ENCODE measurements at places on chromosomes 2 and 18. TPM values are rescaled to one million over a fixed set of nuclear protein-coding genes. Genes with fewer than 3 reads are reported as not detected.

Gene RNU2-63P
- 19.7 TPM for total RNA-seq

Gene TMEM169
- 1.3 TPM for total RNA-seq

Gene MAL
- 101 TPM for total RNA-seq

Gene E2F6
- total RNA-seq = 16.8 TPM

Gene CD302
- 1.1 TPM for total RNA-seq

Gene FAM210A
- 33.8 TPM for total RNA-seq

Gene CAB39
- total RNA-seq = 176 TPM

Gene SOX11
- not detected for total RNA-seq

Gene RETREG2
- 52.5 TPM for total RNA-seq

Gene CCL20
- 2.0 TPM for total RNA-seq

Gene ELOA2
- not detected for total RNA-seq

Gene SLC30A3
- total RNA-seq = 1.7 TPM

Gene NYAP2
- not detected for total RNA-seq

Gene GAL3ST2
- total RNA-seq = 1.3 TPM

Gene DSG4
- total RNA-seq = not detected

Gene LYG2
- total RNA-seq = not detected

Gene ALLC
- total RNA-seq = not detected

Gene FAM161A
- 5.5 TPM for total RNA-seq

Gene SPR
- total RNA-seq = 9.5 TPM

Gene OSBPL1A
- total RNA-seq = 0.98 TPM

Gene COBLL1
- 0.11 TPM for total RNA-seq

Gene SNTG2
- total RNA-seq = not detected

Gene SLC9A4
- total RNA-seq = 0.09 TPM

Gene CYP1B1
- total RNA-seq = 8.6 TPM

Gene NLRC4
- total RNA-seq = 0.16 TPM

Gene POTEE
- 0.62 TPM for total RNA-seq

Gene SERPINB2
- not detected for total RNA-seq

Gene LBX2
- total RNA-seq = 1.6 TPM

Gene SRBD1
- 20.9 TPM for total RNA-seq

Gene FAM228B
- total RNA-seq = 6.3 TPM

Measured in activated T-helper 2 cell treated with anti-CD3 and anti-CD28 coated beads, Interferon-gamma antibody, Interleukin-2, Interleukin-4, amounts not matched to agents 10 μg/mL and 5 μg/mL and 100 μg/mL, durations not matched to agents 14 hours and 24 hours and 36 hours (primary cell).